ENCODE measurements at places on chromosomes 13 and 19.

DNA sequence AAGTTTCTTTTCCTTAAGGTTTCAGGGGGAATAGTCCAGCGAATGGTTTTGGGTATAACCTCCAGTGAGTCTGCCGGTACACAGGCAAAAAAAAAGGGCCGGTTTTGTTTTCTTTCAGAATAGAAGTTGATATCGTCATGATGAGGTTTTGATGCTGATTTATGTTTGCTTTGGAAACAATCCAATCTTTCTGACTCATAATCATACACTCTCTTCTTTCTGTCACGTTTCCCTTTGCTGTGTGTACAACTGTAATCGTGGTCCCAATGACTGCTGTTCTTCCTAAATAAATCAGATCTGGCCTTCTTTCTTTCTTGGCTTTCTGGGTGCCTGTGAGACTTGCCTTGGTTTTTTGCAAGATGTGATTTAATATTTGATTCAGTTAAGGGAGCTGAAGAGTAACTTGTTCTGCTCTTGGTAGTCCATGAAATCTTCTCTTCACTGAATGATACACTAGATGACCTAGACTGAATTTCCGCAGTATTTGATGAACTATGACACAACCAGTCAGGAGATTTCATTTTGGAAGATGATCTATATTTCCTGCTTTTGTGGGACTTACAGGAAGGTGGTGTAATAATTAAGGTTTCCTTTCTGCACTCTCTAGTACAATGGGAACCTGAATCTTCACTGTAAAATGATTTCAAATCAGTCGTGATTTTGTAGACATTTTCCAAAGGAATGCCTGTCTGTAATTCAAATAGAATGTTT is 34.9 kb upstream of the METTL21C start:
- no peaks in the 10 kb centered on the region for H3K36me3 ChIP-seq
- no peak overlapping the region for H3K27ac ChIP-seq
- H3K4me1 ChIP-seq, result peaks cover 3% of the 10 kb centered on the region
- no peak overlapping the region for H3K4me3 ChIP-seq

- no peak overlapping the region for H3K4me3 ChIP-seq
- no peaks in the 10 kb centered on the region for H3K4me1 ChIP-seq
- H3K36me3 ChIP-seq, result no peaks in the 10 kb centered on the region
Observed at GRCh38 chr19:29422486-29423085, 103.2 kb upstream of the VSTM2B start.

DNA sequence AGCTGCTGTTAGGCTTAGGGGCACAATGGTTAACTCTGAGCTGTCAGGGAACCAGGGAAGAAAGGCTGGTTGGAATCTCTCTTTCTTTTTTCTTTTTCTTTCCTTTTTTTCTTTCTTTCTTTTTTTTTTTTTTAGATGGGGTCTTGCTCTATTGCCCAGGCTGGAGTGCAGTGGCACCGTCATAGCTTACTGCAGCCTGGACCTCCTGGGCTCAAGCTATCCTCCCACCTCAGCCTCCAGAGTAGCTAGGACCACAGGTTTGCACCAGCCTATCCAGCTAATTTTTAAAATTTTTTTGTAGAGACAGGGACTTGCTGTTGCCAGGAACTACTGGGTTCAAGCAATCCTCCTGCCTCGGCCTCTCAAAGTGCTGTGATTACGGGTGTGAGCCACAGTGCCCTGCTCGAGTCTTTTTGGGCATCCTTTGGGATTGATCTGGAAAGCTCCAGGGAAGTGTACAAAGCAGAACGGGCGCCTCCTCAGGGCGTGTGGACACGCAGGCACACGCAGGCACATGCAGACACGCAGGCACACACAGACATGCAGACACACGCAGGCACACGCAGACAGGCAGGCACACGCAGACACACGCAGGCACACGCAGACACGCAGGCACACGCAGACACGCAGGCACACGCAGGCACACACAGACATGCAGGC is 99.2 kb downstream of the GADD45B start:
- peaks cover 2% of the 10 kb centered on the region for H3K4me1 ChIP-seq
- peaks cover 2% of the 10 kb centered on the region for H3K36me3 ChIP-seq
- no peak overlapping the region for H3K27ac ChIP-seq
- DNase-seq, result no peak

DNA sequence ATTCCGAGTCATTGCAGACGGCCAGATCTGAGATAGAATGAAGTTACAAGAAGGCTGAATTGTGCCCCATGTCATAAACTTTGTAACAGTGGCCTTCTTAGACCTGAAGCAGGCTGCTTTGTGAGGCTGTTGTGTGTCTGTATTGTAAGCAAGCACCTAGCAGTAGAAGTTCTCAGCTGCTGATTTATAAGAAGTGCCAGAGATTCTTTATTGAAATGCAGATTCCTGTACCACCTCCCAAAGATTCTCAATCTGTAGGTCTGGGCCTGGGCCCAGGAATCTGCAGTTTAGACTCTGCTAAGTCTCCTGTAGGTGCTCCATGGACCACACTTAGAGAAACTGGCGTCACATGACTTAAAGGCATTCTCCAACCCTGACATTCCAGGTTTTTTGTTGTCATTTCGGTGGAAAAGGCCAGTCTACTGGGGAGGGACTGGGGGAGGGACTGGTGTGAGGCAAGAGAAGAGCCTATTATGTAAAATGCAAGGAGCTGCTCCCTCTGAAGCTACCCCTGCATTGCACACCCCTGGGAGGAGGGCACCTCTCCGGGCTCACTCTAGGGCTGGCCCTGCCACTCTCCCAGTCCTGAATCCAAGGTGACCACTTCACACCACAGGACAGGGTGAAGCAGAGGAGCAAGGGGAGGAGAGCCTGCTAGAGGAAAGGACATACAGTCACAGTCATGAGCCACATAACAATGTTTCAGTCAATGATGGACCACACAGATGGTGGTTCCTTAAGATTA is 769 bp upstream of the TMEM272 start:
- no peak overlapping the region for H3K4me3 ChIP-seq
- peaks cover 13% of the 10 kb centered on the region for H3K27me3 ChIP-seq
- H3K36me3 ChIP-seq, result no peaks in the 10 kb centered on the region
- H3K4me1 ChIP-seq, result peaks cover 18% of the 10 kb centered on the region
- DNase-seq, result no peak

DNA sequence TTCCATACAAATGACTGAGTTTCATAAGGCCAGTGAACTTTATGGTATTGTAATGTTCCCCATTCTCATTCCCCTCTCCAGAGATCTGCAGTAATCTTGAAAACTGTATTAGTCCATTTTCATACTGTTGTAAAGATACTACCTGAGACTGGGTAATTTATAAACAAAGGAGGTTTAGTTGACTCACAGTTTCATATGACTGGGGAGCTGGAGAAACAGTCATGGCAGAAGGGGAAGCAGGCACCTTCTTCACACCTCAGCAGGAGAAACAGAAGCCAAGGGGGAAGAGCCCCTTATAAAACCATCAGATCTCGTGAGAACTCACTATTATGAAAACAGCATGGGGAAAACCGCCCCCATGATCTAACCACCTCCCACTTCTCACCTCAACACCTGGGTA is 318.7 kb upstream of the KLF12 start:
- H3K36me3 ChIP-seq, result no peaks in the 10 kb centered on the region
- no peaks in the 10 kb centered on the region for H3K4me1 ChIP-seq

- H3K27ac ChIP-seq, result no peak overlapping the region
- no peaks in the 10 kb centered on the region for H3K36me3 ChIP-seq
Observed at GRCh38 chr19:1307320-1307719, 21.6 kb downstream of the EFNA2 start.

- peaks cover under 1% of the 10 kb centered on the region for H3K4me1 ChIP-seq
- no peaks in the 10 kb centered on the region for H3K36me3 ChIP-seq
- no peak overlapping the region for H3K4me3 ChIP-seq
- H3K27me3 ChIP-seq, result peaks cover 1% of the 10 kb centered on the region
Observed at GRCh38 chr13:110826861-110827672, 87.8 kb downstream of the ANKRD10 start.
